ENCODE measurements at places on chromosomes 13 and 19.
A peak's percentile ranks its signal among the peaks of the same experiment; 100 is the strongest.

GRCh38 chr13:50243931-50244330 is 228.7 kb downstream of the KCNRG start:
- DNase-seq = no peak

DNA sequence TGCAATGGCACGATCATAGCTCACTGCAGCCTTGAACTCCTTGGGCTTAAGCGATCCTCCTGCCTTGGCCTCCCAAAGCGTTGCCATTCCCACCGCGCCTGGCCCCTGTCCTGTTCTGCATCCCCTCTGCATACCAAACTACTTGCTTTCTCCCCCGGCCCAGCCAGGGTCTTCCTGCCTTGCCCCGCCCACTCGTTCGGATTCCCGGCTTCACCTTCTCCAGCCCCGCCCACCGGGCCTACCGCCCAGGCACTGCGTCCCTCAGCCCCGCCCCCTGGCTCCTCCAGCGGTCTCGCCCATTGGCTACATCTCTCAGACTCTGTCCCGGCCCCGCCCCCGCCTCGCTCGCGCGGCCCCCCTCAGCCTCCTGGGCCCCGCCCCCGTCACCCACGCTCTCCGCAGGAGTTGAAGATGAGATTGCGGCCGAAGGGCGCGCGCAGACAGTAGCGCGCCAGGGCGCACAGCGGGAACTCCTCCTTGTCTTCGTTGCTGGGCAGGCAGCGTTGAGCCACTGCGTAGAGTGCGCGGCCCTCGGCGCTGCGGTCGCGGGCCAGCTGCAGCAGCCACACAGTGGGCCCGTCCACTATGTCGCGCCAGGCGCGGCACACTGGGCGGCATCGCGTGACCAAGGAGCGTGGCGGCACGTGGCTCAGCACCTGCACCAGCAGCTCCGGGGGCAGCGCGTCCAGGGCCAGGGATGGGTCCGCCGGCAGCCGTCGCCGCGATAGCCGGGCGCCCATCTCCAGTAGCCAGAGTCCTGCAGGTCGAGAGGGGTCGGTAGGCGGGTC is 19.0 kb downstream of the MRPS12 start:
- peak; percentile 89 for DNase-seq

DNA sequence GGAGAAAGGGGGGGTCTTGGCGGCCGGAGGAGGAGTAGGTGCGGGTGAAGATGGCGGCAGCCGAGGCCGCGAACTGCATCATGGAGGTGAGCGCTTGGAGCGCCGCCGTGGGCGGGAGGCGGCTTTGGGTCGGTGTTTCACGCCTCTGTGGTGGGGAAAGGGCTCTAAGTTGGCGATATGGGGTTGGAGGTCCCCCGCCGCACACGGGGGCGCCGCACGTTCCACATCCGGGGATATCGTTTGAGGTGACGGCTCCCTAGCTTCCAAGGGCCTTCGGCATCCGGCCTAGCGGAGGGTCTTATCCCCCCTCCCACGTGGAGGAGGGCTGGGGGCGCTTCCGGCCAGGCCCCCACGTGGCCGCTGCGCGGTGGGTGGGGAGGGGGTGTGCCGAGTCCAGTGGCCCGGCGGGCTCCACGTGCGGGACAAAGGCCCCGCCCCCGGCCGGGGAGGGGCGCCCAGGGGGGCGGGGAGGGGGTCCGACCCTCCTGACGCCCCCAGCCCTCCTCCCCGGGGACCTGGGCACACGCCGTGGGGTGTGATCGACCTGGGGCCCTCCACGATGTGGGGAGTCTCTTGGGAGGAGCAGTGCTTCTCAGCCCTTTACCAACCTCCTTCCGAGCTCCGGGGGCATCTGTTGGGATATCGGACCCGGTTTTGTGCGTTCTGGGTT is at the start of gene PRMT1:
Gene PRMT1 (plus strand): TSS at position 41 of the 670 bp plus-strand sequence. CDS start 10 bp downstream, at position 51.
- no peak for DNase-seq

DNA sequence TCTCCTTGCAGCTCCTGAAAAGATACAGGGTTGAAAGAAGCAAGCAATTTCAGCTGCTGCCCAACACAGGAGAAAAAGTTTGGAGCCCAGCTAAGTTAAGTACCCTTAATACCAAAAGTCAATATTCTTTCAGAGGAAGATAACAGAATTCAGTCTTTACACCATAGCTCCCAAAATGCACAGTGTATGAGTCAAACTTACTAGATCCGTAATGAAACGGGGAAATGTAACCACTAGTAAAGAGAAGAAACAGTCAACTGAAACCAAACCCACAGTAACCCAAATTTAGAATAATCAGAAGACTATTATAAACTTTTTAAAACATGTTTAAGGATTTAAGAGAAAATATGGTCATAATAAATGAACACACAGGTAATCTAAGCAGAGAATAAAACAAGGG is 45.2 kb downstream of the SUCLA2 start:
- DNase-seq = no peak

- no peak for DNase-seq
Measured at GRCh38 chr13:112329376-112329775, 46.8 kb upstream of the SPACA7 start.

DNA sequence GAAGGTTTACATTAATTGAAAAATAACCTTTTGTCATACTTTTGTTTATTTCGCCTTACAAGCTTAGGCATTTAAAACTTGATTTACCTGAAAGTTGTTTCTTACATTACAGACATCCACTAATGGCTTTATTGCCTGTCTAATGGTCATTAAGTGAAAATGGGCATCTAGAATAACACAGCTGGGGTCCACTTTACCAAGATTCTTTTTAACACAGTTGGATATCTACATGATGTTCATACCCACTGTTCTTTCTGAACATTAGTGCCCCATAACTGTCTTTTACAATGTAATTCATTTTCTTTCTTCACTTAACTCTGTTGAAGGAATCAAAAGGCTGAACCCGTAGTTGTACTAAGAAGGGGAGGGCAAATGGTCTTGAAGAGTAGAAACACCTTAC is 19.8 kb upstream of the KLHL1 start:
- DNase-seq = no peak

Data from mucosa of gallbladder (tissue), 1 donor.